Left renal cortex interstitium (tissue), 4 donors: ENCODE measurements at places on chromosomes 16 and 17. TPM values are rescaled to one million over a fixed set of nuclear protein-coding genes. Genes with fewer than 3 reads are reported as not detected.

NOG gene
- 2.3 TPM for polyA plus RNA-seq

PIP4K2B gene
- 72.6 TPM for polyA plus RNA-seq

RTN4RL1 gene
- 2.1 TPM for polyA plus RNA-seq

TXNDC17 gene
- 99.1 TPM for polyA plus RNA-seq

RPRML gene
- polyA plus RNA-seq: not detected

- no peak for DNase-seq
Measured at GRCh38 chr16:11056993-11057649, 112.8 kb downstream of the CLEC16A start.

GRCh38 chr17:80363120-80363515, 51.8 kb upstream of the ENDOV start:
- DNase-seq: no peak

DNA sequence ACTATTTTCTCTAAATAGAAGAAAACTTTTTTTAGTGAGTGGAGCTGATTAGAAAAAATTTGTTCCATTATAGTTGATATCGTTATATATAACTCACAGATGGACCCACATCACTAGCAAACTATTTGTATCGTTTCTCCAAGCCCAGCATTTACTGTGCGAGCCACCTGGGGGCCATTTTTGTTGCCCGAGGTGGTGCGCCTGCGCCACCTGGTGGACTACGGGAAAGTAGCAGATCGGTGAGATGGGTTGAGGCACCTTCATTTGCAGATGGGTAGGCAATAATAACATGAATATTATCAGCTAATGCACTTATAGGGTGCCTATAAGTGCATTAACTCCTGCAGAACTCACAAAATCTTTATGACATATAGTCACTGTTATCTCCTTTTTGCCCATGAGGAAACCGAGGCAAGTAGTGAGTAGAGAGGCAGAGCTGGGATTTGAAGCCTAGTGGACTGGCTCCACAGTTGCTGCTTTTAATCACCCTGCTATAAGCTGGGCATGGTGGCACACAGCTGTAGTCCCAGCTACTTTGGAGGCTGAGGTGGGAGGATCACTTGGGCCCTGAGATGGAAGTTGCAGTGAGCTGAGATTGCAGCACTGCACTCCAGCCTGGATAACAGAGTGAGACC, 23.2 kb upstream of the NTN1 start:
- no peak for DNase-seq
